ENCODE measurements at places on chromosomes 1 and 21.

DNA sequence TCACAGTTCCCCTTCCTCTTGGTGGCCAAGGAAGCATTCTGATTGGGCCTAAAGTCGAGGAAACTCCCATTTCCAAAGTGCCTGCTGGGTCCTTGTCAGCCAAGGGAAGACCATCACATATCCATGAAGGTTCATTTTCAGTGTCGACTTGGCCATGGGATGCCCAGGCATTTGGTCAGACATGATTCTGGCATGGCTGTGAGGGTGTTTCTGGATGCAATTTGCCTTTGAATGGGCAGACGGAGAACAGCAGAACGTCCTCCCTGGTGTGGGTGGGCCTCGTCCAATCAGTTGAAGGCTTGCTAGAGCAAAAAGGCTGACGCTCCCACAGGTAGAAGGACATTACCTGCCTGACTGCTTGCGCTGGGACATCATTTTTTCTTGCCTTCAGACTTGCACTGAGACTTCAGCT lies 48.3 kb upstream of the LBR start:
- DNase-seq: no peak

GRCh38 chr1:80769208-80769750 lies 1031.5 kb upstream of the ADGRL2 start:
- DNase-seq: no peak

- DNase-seq: no peak
These were observed 49.7 kb downstream of the UCHL5 start for GRCh38 chr1:193009501-193009900.

DNA sequence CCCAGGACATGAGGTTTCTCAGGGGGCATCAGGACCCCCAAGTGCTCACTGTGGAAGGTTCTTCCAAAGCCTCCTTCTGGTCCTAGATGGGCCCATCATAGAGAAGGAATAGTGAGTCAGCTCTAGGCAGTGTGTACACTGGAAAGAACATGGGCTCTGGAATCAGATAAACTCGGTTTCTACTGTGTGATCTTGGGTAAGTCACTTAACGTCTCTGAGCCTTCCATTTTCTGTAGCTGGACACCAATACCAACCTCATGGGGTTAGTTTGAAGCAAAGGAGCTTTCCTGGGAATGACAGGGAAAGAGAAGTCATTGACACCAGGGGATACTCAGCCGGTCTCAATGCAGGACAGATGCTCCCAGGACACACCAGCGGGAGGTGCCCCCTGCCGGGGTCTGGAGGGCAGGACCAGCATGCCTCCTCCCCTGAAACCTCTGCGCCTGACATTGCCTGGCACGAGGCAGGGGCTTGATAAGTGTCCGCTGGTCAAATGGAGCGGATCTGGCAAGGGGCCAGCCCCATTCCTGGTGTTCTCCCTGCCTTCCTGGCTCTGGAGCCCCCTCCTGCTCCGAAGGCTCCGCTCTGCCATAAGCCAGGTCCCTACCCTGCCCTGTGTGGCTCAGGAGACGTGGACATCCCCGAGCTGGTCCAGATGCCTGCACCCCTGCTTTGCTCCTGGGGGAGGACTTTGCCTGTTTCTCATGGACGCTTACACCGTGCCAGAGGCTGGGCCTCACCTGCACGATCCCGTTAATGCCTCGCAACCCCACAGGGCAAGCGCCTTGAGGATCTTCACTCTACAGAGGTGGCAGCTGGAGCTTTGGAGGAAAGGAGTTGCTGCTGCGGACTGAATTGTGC lies 52.8 kb downstream of the EDN2 start:
- DNase-seq: no peak

- DNase-seq: no peak
These were observed 1.1 kb downstream of the SLC27A3 start for GRCh38 chr1:153776352-153776751.

GRCh38 chr1:208270651-208271141 lies 26.5 kb upstream of the PLXNA2 start:
- DNase-seq: no peak

DNA sequence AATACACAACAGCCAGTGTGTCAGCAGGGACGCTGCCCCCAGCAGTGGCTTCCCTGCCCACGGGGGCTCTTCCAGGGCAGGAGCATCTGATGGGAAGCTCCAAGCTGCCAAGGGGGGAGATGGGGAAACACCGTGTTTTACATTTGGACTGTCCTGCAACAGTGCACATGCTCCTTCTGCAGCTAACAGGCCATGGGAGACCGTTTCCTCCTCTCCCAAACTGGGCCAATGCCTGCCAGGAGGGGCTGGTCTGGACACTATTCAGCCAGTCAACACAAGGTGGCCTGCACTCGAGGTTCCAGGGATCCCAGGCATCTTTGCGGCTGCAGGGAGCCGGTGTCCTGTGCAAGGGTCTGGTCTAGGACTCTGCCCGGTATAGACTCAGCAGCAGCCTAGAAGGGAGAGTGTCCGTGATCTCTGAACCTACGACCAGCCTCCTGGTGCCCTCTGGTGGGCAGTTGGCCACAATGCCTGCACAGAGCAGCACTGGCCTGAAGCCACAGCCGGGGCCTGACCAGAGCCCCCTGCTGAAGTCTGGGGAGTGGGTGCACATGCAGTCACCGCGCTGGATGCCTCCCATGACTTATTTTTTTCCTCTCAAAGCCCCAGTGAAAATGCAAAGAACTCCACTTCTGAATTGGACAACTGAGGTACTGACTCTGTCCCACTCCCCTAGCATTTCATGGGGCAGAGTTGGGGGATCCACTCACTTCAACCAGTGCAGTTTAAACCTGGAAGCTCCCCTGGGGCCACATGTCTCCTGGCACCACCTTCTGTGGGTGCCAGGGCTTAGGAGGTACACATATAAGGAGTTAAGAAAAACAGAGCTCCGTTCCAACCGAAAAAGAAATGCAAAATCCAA lies 33.3 kb downstream of the RCC2 start:
- DNase-seq: no peak

DNA sequence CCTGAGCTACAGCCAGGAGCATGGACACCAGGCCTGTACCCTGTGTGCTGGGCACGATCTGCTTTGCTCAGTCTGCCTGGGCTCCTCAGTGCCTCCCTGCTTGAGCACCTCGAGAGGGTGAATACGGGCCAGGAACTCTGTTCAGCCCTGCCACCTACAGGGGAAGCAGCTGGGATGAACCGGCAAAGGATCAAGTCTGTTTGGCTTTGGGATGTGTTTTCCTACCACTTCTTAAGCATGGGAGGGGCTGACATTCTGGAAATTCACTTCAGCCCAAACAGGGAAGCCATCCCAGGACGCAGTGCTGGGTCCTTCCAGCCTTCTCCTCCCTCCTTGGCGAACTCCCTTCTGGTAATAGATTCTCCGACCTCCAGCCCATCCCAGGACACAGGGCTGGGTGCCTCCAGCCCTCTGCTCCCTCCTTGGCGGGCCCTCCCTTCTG lies 55.8 kb upstream of the SELENON start:
- DNase-seq: no peak

DNA sequence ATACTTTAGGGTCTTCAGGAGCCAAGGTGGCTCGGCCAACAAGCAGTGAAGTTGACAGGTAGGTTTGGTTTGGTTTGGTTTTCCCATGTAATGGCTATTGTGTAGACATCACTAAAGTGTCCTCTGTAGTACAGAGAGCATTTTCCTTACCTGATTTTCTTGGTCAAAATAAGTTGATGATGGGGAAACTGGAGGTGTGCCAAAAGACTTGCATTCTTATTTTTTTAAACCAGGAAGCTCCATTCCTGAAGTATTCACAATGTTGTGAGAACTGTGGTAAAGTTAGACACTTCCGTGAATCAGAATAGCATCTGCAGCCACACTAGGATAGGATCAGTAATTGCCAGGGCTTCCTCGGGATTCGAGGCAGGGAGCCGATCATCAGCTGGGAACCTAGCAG lies 2.9 kb downstream of the ZBTB37 start:
- DNase-seq: no peak

- DNase-seq: no peak
These were observed 9.6 kb upstream of the BGLAP start for GRCh38 chr1:156232201-156232894.

DNA sequence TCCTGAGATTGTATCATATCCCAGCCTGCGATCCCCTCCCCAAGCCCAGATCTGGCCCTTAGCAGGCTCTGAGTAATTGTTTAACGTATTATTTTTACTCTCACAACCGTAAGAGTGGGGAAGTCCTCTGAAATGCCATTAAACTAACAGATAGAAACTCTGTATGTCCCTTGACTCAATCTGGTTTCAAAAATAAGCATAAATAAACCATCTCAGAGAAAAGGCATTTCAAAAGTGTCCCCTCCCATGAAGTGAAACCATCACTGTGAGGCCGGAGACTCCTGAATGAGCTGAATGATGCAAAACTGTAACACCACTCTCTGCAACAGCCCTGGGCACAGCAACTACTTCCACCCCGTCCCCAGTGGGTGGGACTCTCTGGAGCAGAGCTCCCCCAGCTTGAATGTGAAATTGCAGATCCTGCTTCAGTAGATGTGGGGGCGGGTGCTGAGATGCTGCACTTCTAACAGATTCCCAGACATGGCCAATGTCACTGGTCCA lies 104.1 kb downstream of the SYF2 start:
- no peak for DNase-seq

GRCh38 chr21:37815893-37816292 lies 100.4 kb downstream of the KCNJ6 start:
- DNase-seq: no peak

DNA sequence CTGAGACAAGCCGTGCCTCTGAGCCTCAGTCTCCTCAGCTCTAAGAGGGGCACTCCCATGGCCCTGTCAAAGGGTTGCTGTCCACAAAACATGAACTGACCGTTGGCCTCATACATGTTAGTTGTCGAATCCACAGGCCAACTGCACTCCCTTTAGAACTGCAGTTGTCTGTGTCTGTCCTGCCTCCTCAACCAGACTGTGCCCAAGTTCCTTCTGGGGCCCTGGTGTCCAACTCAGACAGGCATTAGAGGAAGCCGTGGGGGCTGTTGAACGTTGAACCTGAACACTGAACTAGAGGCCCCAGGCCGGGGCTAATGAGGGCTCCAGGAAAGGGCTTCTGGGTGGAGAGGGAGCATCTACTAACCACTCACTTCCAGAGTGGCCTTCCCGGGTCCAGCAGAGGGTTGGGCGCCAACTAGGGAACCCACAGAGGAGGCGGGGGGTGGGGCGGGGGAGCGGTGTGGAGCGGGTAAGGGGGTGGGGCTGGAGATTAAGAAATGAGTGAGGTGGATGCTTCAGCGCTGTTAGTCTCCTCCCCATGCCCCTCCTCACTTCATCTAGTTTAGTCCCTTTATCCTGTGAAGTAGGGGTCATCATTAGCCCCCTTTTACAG lies at the start of gene RAB42:
RAB42 (plus strand) TSS at position 558 of the 613 bp plus-strand sequence. CDS start 247 bp downstream, outside the sequence.
- DNase-seq: no peak

GRCh38 chr1:235783148-235783776 lies 83.4 kb downstream of the LYST start:
- DNase-seq: no peak

DNA sequence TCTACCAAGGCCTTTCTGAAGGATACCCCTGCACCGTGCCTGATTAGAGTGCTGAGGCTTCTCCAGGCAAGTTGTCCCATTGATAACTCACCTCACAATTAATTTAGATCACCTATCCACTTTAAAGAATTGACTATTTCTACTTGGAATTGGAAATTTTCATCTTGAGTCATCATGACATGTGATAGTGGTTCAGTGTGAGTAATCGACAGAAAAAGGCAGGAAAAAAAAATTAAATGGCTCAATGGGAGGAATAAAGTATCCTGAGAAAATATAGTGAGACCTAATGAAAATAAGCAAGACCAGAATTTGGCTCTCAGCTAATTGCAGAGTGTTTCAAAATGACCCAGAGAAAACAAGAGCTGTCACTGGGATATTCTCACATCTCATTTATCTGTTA lies 222.4 kb upstream of the C8B start:
- DNase-seq: no peak

DNA sequence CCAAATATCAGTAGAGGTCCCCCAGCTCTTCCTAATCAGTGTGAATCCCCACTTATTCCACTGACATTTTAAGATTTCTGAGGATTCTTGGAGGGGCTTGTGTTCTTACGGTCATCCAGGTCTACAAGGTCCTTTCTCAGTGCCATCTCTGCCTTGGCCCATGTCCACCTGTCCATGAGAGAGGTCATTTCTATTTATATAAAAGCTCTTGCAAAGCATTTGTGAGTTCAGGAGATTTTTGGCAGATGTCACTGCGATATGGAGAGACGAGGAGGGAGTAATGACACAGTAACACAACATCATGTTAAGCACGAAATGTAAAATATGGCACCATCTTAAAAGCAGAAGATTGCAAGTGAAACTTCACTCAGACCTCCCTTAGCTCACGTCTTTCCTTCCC lies 144.6 kb upstream of the NFIA start:
- no peak for DNase-seq

Measured in NCI-H2081 treated with DMSO at 0.1 percent for 48 hours (cell line).